ENCODE measurements at places on chromosomes 2 and 18.

- peak; percentile 36 for DNase-seq
Observed at GRCh38 chr2:58101500-58101899, 54.9 kb downstream of the VRK2 start.

DNA sequence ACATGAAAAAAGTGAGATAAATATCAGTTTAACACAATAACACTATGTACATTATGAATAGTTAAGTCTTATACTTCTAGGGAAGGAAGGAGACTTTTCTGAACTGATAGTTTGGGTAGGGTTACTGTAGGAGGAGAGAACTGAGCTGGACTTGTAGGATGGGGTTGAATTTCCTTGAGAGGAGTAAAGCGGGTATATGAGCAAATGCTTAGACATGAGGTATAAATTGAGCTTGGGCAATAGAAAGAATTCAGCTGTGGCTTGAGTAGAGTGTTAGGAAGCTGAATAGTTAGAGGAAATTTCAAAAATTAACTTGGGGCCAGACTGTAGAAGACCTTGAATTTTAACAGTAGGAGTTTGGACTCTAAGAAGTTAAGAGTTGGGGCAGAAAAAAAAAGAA is 45.1 kb downstream of the LCLAT1 start:
- DNase-seq = no peak

DNA sequence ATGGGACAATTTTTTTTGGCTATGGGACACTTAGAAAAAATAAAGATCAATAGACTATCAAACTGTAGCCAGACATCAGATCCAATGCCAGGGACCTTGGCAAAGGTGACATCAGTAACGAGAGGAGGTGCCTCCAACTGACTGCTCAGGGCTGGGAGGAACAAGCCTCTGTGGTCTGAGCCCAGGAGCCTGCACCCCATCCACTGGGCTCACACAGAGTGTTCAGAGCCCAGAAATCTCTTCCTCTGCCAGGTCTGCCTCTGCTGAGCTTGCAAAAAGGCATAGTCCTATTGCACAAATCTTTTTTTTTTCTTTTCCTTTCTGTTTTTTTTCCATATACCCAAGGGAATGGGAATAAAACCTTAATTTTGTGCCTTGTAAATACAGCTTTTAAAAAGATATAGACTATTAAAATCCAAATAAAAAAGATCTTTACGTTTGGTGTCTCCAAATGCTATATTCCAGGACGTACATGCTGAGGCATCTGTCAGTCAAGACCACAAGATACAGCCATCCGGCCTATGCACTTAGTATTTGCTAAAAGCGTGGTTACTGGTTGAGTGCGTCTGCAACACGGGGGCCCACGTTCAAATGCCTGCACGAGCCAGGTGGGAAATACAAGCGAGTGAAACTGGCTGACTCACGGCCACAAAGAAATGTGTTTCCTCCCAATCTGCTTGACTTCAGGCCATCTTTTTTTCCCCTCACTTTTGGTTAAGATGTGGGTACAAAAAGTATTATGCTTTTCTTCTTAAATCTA is 7.8 kb upstream of the ARHGAP25 start:
- peak; percentile 48 for DNase-seq

DNA sequence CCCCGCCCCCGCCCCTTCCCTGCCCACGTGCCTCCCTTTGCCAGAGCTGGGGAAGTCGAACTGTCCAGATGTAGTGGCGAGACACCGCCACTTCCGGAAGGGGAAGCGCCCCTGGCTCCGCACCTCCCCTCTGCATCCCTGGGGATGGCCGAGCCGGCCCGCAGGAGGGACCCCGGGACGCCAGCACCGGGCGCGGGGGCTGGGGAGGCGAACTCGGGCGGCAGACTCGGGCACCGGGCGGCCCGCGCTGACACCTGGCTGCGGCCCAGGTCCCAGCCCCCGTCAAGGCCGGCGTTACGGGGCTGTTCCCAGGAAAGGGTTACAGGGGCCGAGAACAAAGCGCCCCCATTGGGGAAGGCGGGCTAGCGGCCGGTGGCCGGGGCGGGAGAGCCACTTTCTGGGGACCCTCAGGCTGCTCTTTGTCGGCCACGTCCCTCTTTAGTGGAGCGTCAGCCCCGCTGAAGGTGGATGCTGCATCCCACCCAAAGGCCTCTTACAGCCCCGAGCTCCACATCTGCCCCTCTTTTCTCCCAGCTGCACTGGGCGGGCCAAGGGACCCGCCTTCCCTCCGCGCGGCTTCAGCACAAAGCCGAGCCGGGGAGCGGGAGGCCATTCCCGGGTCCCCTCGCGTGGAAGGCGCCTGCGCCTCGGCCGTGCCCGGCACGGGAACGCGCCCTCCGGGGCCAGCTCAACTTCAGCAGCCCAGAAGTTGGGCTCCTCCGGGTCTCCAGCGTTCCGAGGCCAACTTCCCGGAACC is 1.3 kb downstream of the SDC1 start:
- DNase-seq = peak; percentile 46

- DNase-seq = no peak
Observed at GRCh38 chr18:77733292-77733903, 483.8 kb downstream of the GALR1 start.

- DNase-seq = peak; percentile 23
Observed at GRCh38 chr2:163132850-163133249, 294.3 kb upstream of the KCNH7 start.

- peak; percentile 75 for DNase-seq
Observed at GRCh38 chr2:162232027-162232426, 11.2 kb downstream of the FAP start.

DNA sequence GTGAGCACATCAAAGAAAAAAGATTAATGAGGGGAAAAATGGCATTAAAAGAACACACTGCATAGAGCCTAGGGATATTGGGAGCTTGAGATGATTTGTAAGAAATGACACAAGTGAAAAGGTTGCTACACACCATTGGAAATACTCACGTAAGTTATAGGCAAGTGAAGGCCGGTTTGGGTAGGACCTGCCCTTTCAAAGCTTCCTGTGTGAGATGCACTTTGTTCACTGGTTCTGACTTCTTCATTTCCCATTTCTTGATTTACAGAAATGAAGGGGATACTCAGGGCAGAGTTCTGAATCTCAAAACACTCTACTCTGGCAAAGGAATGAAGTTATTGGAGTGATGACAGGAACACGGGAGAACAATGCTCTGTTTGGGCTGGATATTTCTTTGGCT is at the start of gene IL18RAP:
Gene IL18RAP, plus strand, starts transcription at position 251 of the 400 bp plus-strand sequence. Its CDS starts 118 bp downstream, at position 369.
- peak; percentile 11 for DNase-seq

- no peak for DNase-seq
Observed at GRCh38 chr18:4524096-4524495, 69.0 kb upstream of the DLGAP1 start.

GRCh38 chr18:48597110-48597509 is 58.3 kb downstream of the CTIF start:
- DNase-seq = peak; percentile 88

DNA sequence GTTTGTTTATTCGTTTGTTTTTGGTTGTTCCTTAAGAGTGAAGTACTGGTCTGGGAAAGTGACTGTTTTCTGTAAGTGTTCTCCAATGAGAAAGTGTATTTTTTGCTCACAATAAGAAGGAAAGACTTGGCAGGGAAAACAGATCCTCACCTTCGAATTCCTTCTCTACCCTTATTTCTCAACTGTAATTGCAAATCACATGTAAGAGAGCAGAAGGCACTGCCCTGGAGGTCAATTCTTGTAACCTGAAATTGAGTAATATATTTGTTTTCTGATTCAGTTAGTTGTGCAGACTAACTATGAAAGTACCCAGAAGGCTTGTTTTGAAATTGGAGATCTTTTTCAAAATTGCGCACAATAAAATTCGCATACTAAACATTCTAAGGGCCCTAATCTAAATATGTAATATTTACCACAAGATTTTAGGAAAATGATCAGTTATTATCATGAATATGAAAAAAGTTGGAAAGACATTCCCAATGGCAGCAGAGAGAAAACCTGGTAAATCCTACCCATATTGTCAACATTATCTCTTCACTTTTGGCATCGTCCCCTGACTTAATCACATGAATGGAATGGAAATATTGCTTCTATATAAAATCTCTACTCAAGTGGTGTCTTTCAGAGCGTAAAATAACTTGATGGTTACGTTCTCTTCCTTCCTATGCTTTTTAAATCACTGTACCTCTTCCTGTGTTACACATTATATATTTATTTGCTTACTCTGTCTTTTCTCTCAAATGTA is 24.1 kb downstream of the TFPI start:
- DNase-seq = peak; percentile 69

- DNase-seq = peak; percentile 44
Observed at GRCh38 chr18:59617468-59617932, 79.7 kb downstream of the CCBE1 start.

GRCh38 chr18:36047521-36047920 is 19.8 kb downstream of the RPRD1A start:
- DNase-seq = no peak

DNA sequence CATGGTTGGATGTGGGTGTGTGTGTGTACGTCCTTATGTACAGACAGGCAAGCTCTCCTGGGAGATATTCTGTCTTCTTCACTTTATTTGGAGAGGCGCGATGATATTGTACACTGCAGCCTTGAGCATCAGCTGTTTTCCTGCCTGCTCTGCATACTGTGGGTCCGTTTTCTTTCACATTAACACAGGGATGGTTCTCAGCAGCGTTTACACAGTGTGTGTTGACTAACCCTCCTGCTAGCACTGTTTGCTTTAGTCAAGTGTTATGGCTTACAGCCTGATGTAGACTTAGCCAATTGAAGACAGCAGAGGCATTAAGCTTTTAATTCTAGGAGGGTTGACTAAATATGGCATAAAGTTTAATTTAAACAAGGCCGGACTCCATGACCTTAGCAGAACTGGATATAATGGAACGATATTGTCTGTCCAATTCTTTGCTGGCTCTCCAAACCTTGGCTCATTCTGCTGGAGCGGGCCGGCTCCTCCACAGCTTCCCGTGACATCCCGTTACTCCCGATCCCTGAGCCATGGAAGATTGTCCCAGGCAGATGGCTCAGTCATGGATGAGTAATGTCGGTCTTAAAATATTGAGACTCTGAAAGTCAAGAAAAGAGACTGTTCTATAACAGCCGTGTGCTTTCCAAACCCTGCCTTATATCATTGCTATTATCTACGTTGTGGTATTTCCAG is 134.7 kb downstream of the TPGS2 start:
- DNase-seq = no peak
